ENCODE measurements at places on chromosomes 4 and X. TPM values are rescaled to one million over a fixed set of nuclear protein-coding genes. Genes with fewer than 3 reads are reported as not detected.

DNA sequence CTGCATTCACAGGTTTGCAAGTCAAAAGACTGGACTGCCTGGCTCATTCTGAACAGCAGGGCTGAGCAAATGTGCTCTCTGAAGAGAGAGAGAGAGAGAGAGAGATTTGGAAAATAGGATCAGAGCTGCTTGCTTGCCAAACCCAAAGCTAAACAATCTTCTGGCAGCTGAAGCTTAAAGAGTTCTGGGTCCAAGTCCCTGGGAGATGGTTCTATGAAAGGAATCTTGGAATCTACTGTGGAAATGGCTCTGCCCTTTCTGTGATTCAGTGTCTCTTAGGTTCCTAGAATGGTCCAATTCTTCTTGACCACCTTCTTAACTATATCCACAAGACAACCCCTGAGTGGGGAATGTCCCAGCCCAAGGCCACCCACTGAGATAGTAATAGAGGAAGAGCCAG, 66.1 kb upstream of the EFNB1 start:
- no peak for DNase-seq

DNA sequence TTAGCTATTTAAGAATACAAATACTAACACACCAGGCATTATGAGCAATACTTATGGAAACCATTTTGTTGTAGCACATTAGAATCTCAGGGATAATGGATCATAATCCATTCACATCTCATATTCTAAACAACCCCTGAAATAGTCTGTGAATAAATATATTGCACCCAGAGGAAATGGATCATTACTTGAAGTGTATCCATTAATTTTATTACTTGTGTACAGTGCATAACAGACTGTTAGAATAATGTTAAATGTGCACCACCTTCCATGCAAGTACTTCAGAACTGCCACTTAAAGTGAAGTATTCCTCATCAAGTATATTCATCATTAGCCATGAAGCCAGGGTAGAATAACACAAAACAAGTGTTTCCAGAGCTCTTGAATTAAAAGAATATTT, 715.5 kb downstream of the DMD start:
- no peak for DNase-seq

Gene EREG
- total RNA-seq, result 5.2 TPM

Gene GPAT3
- total RNA-seq, result 15.1 TPM

DNA sequence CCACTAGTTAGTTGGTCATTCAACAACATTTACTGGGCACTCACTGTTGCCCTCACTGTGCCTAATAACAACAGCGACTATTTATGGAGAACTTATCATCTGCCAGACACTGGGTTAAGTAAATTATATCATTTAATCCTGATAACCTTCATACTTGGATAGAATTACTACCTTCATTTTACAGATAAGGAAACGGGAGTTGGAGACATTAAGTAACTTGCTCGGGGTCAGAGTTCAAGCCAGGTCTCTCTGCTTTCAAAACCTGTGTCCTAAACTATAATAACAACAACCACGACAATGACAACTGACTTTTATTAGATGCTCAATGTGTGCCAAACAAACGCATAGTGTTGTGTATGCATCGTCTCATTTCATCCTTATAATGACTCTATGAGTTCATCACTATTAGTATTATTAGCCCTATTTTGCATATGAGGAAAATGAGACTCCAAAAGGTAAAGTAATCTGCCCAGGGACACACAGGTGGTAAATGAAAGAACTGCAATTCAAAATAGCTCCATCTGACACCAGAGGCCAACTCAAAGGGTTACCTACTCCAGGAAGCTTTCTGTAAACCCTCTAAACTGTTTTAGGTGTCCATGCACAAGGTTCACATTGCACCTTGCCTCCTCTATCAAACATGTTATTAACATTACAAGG, 98.4 kb upstream of the ACSL4 start:
- DNase-seq, result no peak

Gene NKX3-2
- under 0.01 TPM for total RNA-seq

DNA sequence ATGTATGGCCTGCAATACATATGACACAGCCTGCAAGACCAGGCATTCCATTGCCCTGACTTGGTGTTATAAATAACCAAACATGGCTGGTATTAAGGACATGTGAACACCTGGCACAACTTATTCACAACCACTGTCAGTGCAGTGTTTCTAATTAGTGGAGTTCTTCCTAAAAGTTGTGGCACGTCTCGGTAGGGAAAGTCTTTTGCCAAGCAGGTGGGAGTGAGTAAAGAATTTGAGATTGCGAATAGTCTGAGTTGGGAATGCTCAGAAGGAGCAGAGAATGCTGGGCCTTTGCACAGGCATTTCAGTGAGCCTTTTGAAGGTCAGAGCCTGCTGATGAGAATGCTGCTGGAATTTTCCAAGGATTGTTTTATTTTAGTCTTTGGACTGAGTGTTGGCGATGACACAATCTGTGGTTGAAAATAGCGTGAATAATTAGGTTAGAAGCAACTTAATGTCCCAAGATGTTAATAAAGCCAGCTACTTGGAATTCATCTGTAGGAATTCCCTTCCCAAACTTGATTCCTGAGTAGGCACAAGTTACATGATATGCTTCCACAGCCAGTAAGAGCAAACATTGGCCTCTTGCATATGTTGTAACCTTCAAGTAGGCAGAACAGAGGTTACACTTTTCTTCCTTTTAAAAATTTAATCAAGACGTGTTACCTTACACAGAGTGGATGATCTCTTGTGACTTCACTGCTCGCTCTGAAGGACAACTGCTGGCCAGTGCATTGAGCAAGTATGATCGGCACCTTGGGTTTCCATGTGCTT, 83.6 kb upstream of the PGRMC2 start:
- DNase-seq, result peak; percentile 66

DNA sequence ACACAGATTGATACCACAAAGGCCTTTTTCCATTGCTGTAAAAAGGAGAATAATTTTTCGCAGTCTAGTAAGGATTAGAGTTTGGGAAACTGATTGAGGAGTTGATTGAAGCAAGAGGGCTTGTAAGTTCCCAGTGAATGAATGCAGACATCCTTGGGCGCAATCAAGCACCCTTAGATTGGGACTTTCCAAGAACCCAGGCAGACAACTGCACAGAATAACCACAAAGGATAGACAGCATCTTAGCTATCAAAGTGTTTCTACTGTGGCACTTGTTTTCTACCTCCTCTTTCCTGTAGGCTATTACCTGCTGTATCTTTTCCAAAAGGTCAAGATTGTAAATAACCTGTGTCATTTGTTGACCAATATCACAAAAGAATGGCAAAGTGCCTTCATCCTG, 2.6 kb downstream of the COX18 start:
- DNase-seq, result no peak

- no peak for DNase-seq
Measured at GRCh38 chr4:17780501-17781299, 721 bp downstream of the FAM184B start.

Gene PIR
- total RNA-seq, result 17.7 TPM

GRCh38 chr4:97911236-97911906, 231.9 kb downstream of the STPG2 start:
- DNase-seq, result no peak

Gene TBC1D8B
- total RNA-seq, result 13.8 TPM

GRCh38 chr4:147088146-147088545, 142.5 kb upstream of the TTC29 start:
- DNase-seq, result no peak

DNA sequence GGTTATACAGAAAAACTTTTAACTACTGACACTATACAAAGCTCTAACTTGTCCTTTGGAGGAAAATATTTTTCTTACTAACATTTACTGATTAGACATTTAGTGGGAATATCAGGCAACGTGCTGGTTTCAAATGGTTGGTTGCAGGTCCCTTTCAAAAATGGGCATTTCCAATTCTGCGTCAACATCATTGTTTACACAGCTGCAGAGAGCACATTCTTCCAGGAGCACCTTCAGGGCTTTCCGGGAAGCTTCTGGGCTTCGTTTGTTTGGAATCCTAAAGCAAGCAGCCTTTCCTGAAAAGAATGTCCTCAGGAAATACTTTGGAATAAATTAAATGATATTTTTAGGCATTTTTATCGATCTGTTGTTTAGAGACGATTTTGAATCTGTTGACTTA, 289.7 kb downstream of the TRIML1 start:
- no peak for DNase-seq

DNA sequence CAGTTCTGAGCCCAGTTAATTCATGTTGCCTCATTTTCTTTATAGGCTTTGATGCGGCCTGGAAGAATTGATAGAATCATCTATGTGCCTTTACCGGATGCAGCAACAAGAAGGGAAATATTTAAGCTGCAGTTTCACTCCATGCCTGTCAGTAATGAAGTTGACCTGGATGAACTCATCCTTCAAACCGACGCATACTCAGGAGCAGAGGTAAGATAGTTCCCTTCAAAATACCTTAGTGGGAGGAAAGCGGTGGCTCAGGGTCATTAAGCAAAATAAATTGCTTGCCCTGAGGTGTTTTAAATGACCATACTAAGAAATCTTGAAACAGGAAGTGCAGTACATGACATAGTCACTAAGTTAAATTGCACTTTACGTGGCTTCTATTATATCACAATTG, 140.6 kb upstream of the SPRY1 start:
- no peak for DNase-seq

DNA sequence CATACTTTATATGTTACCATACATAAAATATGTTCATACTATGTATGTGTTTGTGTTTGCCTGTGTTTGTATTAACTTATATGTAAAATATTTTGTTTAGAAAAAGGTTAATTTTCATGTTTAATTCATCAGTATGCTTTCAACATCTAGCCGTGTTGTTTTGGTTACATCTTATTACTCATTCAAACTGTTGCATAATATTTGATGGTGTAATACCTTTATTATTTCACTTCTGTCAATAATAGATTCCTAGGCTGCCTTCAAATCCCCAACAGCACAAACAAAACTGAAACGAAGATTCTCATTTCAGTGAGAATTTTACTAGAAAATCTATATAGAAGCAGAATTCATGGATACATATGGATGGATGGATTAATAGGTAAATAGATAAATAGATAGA, 462.3 kb upstream of the ADGRL3 start:
- DNase-seq, result peak; percentile 64

GRCh38 chr4:32031026-32031425, 1310.9 kb downstream of the PCDH7 start:
- DNase-seq, result no peak

DNA sequence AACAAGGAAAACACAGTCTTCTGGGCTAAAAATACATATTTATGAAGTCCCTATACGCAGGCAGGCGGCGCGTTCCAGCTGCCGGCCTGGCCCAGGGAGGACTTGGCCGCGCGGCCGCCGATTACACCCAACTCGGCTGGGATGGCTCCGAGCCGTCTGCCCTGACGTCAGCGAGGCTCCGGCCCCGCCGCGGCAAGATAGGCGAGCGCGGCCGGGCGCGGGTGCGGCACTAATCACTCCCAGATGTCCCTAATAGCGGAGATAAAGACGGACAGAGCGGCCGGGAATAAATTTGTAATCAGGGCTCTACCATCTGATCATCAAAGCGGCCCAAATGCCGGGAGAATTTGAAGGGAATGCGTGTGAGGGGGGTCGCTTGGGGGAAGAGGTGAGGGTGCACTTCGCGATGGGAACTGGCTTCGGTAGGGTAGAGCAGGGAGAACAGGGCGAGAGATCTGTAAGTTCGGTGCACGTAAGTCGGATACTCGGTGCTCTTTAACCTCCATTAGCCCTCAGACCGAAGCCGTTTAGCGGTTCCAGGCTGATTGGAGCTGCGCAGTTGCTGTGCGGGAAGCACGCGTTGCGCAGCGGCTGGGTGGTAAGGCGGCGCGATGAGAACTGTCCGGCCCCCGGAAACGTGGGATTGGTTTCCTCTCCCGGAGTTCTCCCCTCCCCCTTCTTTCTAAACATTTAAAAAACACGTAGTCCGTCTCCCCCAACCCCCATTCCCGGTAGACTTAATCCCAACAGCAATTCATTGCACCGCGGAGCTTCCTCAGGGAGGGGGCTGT, 7.7 kb downstream of the HAND2 start:
- DNase-seq, result peak; percentile 97

DNA sequence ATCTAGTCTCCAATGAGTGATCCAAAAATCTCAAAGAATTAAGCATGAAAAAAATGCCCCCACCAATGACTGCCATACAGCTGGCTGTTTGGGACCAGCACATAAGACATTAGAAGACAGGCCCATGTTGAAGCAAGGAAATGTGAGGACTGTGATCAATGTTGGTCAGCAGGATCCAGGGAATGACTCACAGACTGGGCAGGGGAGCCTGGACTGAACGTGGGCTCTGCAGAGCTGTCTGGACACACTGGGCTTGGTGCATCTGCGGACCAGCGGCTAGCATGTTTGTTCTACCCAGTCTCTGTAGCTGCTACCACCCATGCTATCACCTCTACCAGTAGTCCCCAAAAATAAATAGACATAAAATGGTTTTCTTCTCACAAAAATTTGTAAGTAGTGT, 108.6 kb downstream of the PALLD start:
- DNase-seq, result peak; percentile 46

GRCh38 chr4:84159762-84160161, 339.3 kb downstream of the NKX6-1 start:
- DNase-seq, result no peak

- no peak for DNase-seq
Measured at GRCh38 chr4:89422441-89422990, 114.9 kb upstream of the GPRIN3 start.

Gene SLC25A43
- 17.4 TPM for total RNA-seq

Gene PNMA6A
- total RNA-seq, result 0.43 TPM

- peak; percentile 82 for DNase-seq
Measured at GRCh38 chr4:153204247-153204671, at the start of gene TRIM2. TSS of gene TRIM2 (plus strand) at chr4:153204443. CDS start at chr4:153204531, 88 bp downstream.

DNA sequence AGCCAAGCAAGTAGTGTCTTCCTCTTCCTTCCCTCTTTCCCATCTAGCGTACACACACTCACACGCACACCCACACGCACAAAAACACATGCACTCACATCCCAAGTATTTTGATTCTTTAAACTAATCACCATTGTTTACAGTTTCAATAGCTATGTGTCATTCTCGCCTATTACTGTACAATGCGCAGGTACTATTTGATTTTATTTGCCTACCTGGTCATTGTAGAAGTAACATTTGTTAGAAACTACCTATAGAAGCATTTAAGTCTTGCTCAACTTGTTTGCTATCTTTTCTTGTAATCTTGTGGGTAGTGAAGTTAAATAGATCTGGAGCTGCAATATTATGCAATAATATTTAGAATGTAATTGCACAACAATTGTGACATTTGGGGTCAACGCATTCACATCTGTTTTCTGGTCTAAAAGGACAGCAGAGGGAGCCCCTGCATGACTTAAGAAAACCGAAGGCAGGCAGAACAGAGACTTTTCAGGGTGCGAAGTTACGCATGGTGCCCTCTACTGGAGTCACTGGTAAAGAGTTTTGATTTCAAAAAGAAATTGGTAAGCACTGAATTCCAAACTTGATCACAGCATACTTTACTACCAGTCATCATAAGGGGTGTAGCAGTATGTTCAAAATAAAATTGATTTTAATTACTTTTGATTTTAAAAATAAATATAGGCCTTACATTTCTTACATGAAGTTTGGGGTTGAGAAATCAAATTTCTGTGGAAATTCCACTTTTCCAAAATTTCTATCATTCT, 503.3 kb upstream of the FAM241A start:
- DNase-seq, result peak; percentile 98
